ENCODE measurements at places on chromosomes 7 and 10. TPM values are rescaled to one million over a fixed set of nuclear protein-coding genes. Genes with fewer than 3 reads are reported as not detected.

PKD2L1 gene
- total RNA-seq = not detected

ELMO1 gene
- 74.4 TPM for total RNA-seq

SHH gene
- not detected for total RNA-seq

RAPGEF5 gene
- total RNA-seq = 0.50 TPM

GRCh38 chr7:33251301-33251700 is 121.9 kb downstream of the BBS9 start:
- no peaks in the 10 kb centered on the region for H3K4me1 ChIP-seq
- H3K36me3 ChIP-seq = no peaks in the 10 kb centered on the region
- H3K27me3 ChIP-seq = no peaks in the 10 kb centered on the region

IRF5 gene
- 7.8 TPM for total RNA-seq

DNA sequence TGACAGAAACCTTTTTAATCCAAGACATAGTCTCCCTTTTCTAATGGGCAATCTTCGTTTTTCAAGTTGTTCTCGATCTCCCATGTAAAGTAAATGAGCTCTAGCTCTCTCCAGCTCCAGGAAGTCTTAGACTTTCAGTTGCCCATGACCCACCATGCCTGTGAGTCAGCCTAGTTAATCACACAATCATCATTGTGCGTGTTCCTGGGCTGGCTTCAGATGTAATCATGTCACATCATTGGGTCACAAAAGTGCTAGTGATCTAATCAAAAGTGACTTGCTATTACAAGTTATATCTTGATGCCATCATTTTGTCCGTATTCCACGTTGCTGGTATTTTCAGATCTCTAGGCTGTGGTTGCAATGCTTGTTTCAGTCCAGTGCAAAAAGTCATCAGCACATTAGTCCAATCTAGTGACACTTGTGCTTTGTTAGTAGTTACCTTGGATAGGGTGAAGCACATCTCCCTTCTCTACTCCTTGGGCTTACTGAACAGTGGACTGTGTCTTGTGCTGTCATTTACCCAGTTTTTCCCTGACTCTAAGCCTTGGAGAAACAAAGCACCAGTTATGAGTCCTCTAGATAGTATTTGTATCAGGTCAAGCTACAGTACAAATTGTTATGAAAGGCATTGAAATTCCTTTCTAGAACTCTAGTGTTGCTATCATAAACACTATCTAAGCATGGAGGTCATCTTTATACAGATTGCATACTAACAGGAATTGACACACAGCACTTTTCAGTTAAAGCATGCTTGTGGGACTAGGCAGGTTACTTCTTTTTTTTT is 316.6 kb downstream of the GFRA1 start:
- no peaks in the 10 kb centered on the region for H3K4me1 ChIP-seq
- no peaks in the 10 kb centered on the region for H3K27me3 ChIP-seq

ANXA8L1 gene
- not detected for total RNA-seq

FOXP2 gene
- total RNA-seq = not detected

GRCh38 chr10:50987934-50988333 is 86.4 kb upstream of the PRKG1 start:
- H3K36me3 ChIP-seq = no peaks in the 10 kb centered on the region
- no peak overlapping the region for H3K27ac ChIP-seq
- no peaks in the 10 kb centered on the region for H3K27me3 ChIP-seq
- H3K4me1 ChIP-seq = no peaks in the 10 kb centered on the region
